Suprapubic skin (tissue), 4 donors: ENCODE measurements at places on chromosomes 2 and 18. TPM values are rescaled to one million over a fixed set of nuclear protein-coding genes. Genes with fewer than 3 reads are reported as not detected.

GRCh38 chr18:44723411-44723810 is 42.7 kb downstream of the SETBP1 start:
- no peak for DNase-seq
- no peak overlapping the region for H3K27ac ChIP-seq
- no peak overlapping the region for H3K4me3 ChIP-seq
- no peaks in the 10 kb centered on the region for H3K27me3 ChIP-seq

Gene LRRTM1
- not detected for total RNA-seq

- H3K4me1 ChIP-seq: no peaks in the 10 kb centered on the region
- no peaks in the 10 kb centered on the region for H3K27me3 ChIP-seq
- H3K36me3 ChIP-seq: no peaks in the 10 kb centered on the region
- no peak overlapping the region for H3K27ac ChIP-seq
- no peak overlapping the region for H3K4me3 ChIP-seq
- no peak for DNase-seq
Measured at GRCh38 chr18:6397931-6398566, 16.7 kb downstream of the L3MBTL4 start.

Gene IMP4
- 96.9 TPM for total RNA-seq

Gene PLEKHH2
- total RNA-seq: 14.1 TPM

- H3K27me3 ChIP-seq: no peaks in the 10 kb centered on the region
- DNase-seq: no peak
- H3K4me1 ChIP-seq: no peaks in the 10 kb centered on the region
Measured at GRCh38 chr2:138177693-138178092, 213.4 kb downstream of the HNMT start.

Gene SFT2D3
- 15.9 TPM for total RNA-seq

DNA sequence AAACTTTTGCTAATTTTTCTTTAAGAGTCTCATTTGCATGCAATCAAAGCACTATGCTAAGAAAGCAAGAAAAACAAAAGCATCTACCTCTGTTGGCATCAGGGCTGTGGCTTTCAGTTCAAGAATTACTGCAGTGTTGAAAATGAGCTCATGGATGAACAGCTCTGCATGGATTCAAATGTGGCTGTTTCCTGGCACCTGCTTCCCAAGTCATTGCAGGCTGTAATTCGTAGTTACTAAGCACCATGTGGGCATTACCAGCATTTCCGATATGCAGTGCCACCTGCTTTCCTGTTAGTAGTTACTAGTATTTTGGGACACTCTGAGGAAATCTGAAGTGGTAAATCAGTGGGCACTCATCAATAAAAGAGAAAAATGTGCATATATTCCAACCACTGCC is 37.8 kb upstream of the FAM110C start:
- no peak overlapping the region for H3K4me3 ChIP-seq
- no peaks in the 10 kb centered on the region for H3K36me3 ChIP-seq
- H3K4me1 ChIP-seq: no peaks in the 10 kb centered on the region

- no peaks in the 10 kb centered on the region for H3K27me3 ChIP-seq
- H3K36me3 ChIP-seq: no peaks in the 10 kb centered on the region
- peak; percentile 77 for DNase-seq
Measured at GRCh38 chr2:70029814-70030409, 57.4 kb upstream of the PCBP1 start.

- H3K27me3 ChIP-seq: no peaks in the 10 kb centered on the region
- H3K4me1 ChIP-seq: peaks cover 7% of the 10 kb centered on the region
- H3K36me3 ChIP-seq: peaks cover 6% of the 10 kb centered on the region
Measured at GRCh38 chr2:173104156-173104555, 28.5 kb downstream of the MAP3K20 start.

Gene SCYGR5
- total RNA-seq: not detected

GRCh38 chr2:136433261-136433660 is 315.3 kb upstream of the CXCR4 start:
- no peak overlapping the region for H3K4me3 ChIP-seq
- no peaks in the 10 kb centered on the region for H3K27me3 ChIP-seq
- no peaks in the 10 kb centered on the region for H3K4me1 ChIP-seq
- no peak overlapping the region for H3K27ac ChIP-seq
- DNase-seq: no peak

DNA sequence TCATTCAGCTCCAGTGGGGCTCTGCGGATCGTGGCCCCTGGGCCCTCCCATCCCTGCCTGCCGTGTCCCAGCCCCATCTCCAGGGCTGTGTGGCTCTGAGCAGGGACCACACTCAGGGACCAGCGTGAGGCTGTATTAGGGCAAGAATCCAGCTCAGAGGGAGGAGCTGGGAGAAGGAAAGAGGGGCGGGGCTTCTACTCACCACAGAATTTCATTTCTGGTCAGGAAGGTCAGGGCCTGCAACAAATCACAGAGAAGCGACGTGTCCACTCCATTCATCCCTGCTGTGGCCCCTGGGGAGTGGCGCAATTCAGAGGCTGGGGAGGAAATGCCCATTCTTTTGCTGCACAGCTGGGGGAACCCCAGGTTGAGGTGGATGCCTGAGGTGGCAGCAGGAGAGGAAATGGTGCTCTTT is 828 bp downstream of the CIB4 start:
- no peaks in the 10 kb centered on the region for H3K36me3 ChIP-seq
- no peak overlapping the region for H3K4me3 ChIP-seq
- H3K4me1 ChIP-seq: no peaks in the 10 kb centered on the region
